ENCODE measurements at places on chromosomes 5 and 9. TPM values are rescaled to one million over a fixed set of nuclear protein-coding genes. Genes with fewer than 3 reads are reported as not detected.

GRCh38 chr9:130024597-130024994 lies 18.4 kb downstream of the FNBP1 start:
- DNase-seq: no peak

PCDHGC5 gene
- total RNA-seq: 0.46 TPM

IL9 gene
- total RNA-seq: not detected

SPATA31E1 gene
- not detected for total RNA-seq

NR2F1-AS1 gene
- total RNA-seq: not detected

All from B cell (primary cell).